B cell (primary cell): ENCODE measurements at places on chromosomes 12 and 14.

- DNase-seq: no peak
Observed at GRCh38 chr12:20950248-20950647, 139.7 kb downstream of the SLCO1B3 start.

DNA sequence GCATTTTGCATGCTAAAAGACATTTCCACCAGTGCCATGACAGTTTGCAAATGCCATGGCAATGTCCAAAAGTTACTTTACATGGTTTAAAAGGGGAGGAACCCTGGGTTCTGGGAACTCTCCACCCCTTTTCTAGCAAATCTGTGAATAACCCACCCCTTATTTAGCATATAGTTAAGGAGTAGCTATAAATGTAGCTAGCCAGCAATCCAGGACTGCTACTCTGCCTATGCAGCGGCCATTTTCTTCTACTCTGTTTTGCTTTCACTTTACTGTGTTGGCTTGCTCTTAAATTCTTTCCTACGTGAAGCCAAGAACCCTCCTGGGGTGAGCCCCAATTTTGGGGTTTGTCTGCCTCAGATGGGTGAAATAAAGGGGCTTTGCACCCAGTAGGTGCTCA is 141.0 kb downstream of the PTPN11 start:
- DNase-seq: no peak

- no peak for DNase-seq
Observed at GRCh38 chr12:116650062-116650461, 87.8 kb downstream of the SPRING1 start.

- DNase-seq: no peak
Observed at GRCh38 chr14:75734854-75735253, 73.8 kb downstream of the TTLL5 start.

GRCh38 chr12:11719678-11720099 is 70.2 kb downstream of the ETV6 start:
- no peak for DNase-seq
